ENCODE measurements at places on chromosomes 2 and 18.

DNA sequence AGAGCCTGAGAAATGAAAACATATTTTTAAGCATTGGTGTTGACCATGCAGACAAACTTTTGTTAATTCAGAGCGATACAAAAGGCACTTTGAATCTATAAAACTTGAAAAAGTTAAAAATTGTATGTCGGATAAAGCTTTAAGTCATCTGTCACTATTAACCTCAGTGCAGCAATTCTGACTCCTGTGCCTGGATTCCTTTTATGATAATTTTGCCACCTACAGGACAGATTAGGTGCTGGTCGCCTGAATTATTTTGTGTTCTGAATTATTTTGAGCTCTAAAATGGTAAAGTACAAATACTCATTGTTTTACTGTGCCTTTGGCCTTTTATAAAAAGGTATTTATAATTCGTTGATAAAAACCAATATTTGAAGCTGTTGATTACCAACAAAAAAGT lies 19.4 kb upstream of the RNF138 start:
- DNase-seq, result no peak

DNA sequence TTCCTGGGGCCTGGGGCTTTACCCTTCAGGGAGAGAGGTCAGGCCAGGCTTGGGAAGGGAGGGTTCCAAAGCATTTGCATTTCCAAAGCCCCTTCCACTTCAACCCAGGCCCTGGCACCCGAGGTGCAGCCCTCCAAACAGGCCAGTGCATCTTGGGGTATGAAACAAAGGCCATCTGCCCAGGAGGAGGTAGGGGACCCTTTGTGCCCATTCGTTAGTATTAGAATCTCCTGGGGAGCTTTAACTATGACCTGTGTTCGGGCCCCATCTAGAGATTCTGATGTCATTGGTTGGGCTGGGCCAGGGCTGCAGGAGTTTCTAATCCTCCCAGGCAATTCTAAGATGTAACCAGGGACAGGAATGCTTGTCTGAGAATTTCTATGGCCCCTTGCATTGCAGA lies 73.6 kb downstream of the CIB4 start:
- no peak for DNase-seq

- no peak for DNase-seq
Observed at GRCh38 chr2:79452651-79453050, 60.2 kb upstream of the CTNNA2 start.

DNA sequence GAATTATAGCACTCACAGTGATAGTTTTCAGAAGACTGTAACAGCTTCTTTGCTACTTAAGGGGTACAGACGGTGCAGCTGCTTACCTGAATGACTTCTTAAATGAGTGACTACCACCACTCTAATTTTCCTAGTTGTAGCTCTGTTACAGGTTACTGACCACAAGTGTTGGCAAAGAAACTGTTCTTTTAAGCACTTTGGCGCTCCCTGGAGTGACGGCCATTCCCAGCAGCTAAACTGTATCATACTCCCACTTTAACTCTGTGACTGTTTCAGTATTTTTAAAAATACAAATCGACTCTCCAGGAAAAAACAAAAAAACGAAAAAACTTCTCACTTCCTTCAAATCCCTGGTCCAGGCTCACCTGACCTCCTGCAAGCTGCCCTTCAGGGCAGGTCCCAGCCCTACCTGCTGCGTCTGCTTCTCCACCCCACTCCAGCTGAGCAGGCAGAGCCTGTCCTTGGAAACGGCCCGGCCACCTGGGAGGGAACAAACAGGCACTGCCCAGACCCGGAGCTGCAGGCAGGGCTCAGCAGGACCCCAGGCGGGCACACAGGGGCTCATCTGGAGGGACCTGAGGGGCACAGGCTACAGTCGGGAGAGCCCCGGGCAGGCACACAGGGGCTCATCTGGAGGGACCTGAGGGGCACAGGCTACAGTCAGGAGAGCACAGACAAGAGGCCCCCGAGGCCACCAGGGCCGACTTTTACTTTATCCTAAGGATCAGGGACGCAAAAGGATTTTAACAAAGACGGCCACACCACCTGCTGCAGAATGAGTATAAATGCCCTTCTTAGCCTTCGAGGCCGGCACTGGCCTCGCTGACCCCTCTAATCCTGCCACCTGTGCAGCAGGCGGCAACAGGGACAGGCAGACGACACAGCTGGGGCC lies 24.5 kb downstream of the SLC66A2 start:
- DNase-seq, result no peak

GRCh38 chr18:48620071-48620470 lies 81.2 kb downstream of the CTIF start:
- DNase-seq, result no peak

DNA sequence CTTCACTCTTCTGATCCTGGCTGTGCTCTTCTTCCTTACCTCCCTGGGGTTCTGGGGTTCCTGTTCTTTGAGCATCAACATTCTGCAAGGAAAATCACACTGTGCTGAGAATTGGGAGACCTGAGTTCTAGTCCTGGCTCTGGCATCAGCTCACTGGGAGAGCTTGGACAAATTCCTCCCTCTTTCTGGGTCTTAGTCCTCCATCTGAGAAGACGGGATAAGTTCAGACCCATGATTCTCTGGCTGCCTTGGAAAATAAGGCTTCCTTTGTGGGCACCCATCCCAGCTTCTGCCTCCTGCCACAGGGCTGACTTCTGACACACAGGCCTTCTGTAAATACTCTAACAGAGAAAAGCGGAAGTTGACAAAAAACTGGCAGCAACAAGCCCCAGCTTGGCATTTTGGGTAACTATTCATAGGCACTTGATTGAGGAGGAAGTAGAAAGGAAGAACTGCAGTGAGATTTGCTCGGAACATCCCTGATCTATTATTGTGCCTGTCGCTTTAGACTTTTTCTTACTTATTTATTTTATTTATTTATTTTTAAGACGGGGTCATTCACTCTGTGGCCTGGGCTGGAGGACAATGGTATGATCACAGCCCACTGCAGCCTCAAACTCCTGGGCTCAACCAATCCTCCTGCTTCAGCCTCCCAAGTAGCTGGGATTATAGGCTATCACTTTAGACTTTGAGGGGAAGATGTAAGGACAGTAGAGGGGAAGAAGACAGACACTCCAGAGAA lies 7.9 kb downstream of the PCBP1 start:
- DNase-seq, result peak; percentile 32

DNA sequence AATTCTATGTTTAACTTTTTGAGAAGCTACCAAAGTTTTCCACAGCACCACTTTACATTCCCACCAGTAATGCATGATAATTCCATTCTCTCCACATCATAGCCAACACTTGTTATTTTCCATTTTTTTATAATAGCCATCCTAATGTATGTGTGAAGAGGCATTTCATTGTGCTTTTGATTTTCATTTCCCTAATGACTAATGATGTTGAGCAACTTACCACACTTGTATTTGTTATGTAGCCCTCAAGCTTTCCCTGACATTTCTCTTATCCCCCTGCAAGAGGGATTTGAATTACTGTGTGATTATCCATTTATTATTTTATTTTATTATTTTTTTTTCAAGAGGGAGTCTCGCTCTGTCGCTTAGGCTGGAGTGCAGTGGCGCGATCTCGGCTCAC lies 23.6 kb upstream of the SOS1 start:
- DNase-seq, result no peak

DNA sequence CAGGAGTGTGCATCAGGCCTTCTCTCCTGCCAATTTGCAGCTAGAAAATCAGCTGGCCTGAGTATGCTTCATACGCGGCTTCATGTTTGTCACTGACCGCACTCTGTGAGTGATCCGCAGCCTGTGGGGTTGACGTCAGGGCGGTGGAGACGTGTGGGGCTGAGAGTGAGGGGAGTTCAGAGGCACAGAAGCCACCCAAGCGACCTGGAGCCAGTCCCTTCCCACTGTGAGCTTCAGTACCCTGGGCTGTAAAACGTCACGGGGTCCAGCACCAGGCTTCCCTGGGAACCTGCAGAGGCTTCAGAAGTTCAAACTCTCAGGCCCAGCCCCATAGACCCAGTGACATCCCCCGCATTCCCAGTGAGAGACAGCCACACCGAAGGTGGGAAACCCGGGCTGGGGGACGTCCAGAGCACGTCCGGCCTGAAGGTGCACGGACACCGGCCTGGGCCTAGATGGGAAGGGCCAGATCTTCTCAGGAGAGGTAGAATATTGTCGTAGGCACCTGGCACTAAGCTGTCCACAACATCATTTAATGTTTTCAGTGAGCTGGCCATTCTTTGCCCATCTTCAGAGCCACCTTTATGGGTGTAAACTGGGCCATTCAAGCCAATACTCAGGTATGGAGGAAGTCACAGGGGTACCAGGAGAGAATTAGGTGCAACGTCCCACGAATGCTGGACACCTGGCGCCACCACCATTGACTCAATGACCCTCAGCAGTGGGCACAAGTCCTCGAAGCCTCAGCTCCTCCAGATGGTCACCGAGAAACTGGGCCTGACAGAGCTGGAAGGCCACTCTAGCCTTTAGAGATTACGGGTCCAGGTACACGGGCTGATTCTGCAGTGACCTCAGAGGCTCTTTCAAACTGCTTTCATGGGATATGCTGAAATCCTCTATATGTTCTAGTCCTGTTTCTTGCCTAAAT lies 235.6 kb upstream of the MYT1L start:
- DNase-seq, result no peak

DNA sequence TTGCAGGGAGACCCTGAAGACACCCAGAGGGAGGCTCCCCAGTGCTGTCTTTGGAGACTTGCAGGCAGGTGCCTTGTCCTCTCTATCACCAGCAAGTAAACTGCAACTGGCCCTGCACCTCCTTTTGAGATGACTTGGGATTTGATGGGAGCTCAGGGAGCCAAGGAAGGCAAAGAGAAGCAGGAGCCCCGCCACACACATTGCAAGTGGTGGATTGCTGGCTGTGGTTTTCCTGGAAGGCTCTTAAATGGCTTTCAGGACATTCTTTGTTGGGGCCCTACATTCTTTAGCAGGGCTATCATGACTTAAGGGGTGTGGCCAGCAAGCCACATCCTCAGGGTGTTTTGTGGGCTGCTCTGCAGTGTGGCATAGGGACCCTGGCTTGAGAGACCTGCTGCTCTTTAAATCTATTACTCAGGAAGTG lies 39.9 kb upstream of the CDC42EP3 start:
- DNase-seq, result no peak

- no peak for DNase-seq
Observed at GRCh38 chr2:62801814-62802523, 96.5 kb downstream of the EHBP1 start.

GRCh38 chr2:191968120-191968519 lies 121.2 kb upstream of the CAVIN2 start:
- DNase-seq, result no peak

DNA sequence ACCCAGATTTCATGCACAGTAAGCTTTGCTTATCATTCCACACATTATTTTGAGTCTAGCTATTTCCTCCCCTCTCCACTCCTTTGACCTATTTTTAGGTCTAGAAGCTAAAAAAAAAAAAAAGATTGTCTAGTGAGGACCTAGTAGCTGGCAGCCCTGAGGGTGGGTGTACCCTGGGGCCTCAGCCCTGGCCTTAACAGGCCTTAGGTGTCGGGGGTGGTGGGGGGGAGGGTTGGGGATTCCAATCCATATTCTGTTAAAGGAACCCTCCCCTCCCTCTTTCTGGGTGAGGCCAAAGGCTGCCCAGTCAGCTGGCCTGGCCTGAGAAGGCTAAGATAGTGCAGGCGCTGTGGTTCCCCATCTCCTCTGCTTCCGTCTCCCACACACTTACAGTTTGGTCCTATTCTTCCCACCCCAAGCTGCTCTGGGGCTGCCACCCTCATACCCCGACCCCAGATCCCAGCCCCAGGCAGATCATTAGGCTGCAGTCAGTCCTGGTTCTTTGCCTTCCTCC lies 65.5 kb upstream of the HK2 start:
- no peak for DNase-seq

DNA sequence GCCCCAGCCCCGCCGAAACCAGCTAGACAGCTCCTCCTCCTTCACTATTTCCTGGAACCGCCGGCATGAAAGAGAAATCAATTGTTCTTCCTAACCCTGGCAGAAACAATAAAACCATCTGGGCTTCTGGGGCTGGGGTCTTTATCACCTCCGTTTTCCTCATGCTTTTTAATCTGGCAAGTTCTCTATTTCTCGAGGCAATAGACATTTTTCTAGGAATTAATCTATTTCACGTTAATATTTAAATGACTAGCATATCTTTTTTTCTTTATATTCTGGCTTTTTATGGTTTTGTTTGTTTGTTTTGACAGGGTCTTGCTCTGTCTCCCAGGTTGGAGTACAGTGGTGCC lies 1.4 kb upstream of the KIF1A start:
- DNase-seq, result no peak

- no peak for DNase-seq
Observed at GRCh38 chr2:169961911-169962310, 134.7 kb downstream of the UBR3 start.

DNA sequence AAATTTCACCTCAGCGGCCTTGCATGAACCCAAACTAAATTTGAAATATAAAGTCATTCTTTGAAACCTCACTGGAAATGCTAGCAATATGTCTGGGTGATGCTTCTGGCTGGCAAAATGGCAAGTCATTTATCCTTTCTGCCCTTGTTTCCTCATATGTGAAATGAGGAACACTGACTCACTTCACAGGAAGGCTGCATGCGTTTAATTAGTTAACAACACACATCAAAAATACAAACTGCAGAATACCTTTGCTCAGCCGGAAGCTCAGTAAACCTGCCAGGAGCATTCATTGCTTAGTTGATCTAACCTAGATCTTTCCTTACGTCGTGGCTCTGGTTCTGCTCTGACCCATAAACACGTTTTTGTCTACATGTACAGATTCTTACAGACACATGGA lies 214.2 kb upstream of the ACVR2A start:
- DNase-seq, result no peak

DNA sequence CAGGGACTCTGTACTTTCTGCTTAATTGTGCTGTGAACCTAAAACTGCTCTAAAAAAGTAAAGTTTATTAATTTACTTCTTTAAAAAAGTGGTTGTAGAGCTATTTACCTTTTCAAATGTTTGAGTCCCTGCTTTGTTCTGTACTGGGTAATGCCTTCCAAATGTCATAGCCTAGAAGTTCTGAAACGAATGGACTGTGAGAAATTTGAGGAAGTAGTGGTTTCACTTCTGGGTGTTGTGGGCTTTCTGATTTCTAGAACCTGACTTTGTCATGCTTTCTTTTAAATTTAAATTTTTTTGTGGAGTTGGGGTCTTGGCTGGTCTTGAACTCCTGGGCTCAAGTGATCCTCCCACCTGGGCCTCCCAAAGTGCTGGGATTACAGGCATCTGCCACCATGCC lies 44.6 kb downstream of the SMAD4 start:
- no peak for DNase-seq

DNA sequence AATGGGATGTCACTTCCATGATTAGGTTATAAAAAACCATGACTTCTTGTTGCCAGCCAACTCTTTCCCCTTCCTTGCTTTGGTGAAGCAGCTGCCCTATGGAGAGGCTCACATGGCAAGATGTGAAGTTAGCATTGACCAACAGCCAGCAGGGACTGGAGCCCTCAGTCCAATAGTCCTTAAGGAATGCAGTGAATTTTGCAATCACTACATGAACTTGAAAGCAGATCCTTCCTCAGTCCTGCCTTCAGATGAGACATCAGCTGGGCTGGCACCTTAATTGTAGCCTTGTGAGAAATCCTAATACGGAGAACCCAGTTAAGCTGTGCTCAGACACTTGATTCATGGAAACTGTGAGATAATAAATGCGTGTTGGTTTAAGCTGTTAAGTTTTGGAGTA lies 61.8 kb downstream of the ATP8B1 start:
- DNase-seq, result no peak

- no peak for DNase-seq
Observed at GRCh38 chr18:31773774-31774476, 13.2 kb upstream of the SLC25A52 start.
